ENCODE measurements at places on chromosomes 7 and 10. TPM values are rescaled to one million over a fixed set of nuclear protein-coding genes. Genes with fewer than 3 reads are reported as not detected.

MET gene
- total RNA-seq, result 34.2 TPM

GRM8 gene
- total RNA-seq, result 3.4 TPM

SPDYE2 gene
- not detected for total RNA-seq

CPVL gene
- 30.2 TPM for total RNA-seq

HSPA12A gene
- total RNA-seq, result 11.0 TPM

PON3 gene
- 0.17 TPM for total RNA-seq

TAS2R3 gene
- total RNA-seq, result 3.2 TPM

DNA sequence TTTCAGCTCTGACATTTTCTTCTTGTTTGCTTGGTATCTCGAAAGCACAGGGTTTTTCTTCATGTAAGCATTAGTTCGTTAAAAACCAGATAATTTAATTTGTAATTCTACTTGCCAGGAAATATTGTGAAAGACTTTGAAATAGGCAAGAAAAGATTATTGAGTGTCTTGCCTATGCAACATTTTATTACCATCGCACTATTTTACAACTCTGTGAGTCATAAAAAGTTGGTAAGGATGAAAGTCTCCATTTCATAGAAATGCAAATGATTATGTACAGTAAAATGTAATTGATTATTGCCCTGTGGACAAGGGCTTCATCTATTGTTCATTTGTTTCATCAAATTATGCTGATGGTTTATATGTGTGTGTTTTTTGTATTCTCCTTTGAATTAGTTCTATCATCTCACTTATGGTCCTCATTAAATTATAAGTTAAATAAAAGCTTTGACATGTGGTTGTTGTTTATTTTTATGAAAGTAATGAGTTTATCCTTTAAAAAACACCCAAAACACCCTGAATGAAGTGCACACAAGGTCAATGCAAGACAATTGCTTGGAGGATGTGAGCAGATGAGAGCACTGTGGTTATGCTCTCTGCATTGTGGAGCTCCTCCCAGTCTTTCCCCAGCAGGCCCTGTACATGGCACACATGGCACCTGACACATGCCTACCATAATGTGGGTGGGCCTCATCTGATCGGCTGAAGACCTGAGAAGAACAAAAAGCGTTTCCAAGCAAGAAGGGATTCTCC is 230.8 kb downstream of the CXCL12 start:
- DNase-seq, result no peak

GRCh38 chr7:18201350-18201749 is 173.7 kb upstream of the PRPS1L1 start:
- no peak for DNase-seq

- no peak for DNase-seq
Measured at GRCh38 chr7:16086743-16087142, 334.6 kb downstream of the CRPPA start.

GRCh38 chr10:43389867-43390266 is 18.4 kb downstream of the FXYD4 start:
- no peak for DNase-seq

DNA sequence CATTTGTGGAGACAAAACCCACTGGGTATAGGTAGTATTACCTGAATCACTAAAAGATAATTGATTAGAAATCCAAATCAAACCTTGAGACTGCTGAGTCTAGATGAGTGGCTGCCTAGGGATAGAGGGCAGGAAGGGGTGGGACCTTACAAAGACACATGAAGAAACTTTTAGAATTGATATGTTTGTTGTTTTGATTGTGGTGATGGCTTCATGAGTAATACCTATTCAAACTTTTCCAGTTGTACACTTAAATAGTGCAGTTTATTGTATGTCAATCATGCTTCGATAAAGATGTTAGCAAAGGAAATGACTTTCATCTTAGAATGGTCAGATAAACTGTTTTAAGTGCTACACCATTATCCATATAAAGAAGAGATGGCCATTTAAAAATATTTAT is 188.7 kb upstream of the KAT6B start:
- no peak for DNase-seq

- no peak for DNase-seq
Measured at GRCh38 chr7:106048706-106049020, 63.4 kb downstream of the SYPL1 start.

DNA sequence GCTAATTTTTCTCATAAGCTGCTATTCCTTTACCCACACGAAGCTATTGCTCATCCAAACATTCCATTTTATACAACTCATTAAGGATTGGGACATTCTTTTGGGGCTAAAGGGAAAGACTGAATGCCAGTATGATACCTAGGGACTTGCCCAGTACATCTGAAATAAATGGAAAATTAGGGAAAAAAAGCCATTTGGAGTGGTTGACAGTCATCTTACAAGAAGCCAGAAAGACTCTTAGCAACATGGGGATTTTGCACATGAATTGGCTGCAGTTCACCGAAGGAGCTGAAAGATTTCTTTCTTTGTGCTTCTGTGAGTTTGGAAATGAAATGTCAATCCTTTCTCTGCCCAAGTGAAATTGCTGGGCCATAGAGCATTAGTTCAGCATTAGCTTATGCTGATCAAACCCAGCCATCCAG is 43.3 kb upstream of the MTURN start:
- no peak for DNase-seq

GRCh38 chr7:37128327-37129034 is 320.2 kb downstream of the ELMO1 start:
- DNase-seq, result no peak

GRCh38 chr7:50069613-50070012 is 23.4 kb downstream of the ZPBP start:
- DNase-seq, result no peak

GRCh38 chr7:100604028-100604975 is 2.1 kb downstream of the PCOLCE start:
- no peak for DNase-seq

DNA sequence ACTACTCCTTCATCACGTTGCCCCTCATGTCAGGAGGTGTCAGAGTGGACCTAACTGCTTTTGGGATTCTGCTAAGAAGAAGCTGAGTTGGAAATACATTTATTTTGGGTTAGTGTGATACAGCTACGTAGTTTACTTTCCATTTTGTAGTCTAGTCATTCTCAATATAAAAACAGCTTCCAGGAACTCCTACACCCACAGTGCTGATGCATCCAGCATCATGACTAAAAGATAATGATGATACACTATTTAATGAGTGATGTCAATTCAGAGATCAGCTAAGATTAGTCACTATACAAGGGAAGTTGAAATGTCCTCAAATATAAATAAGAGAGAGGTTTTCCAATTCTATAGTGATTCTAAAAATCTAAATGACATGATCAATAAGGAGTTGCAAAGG is 264.2 kb upstream of the SLC26A5 start:
- DNase-seq, result no peak
